Frontal cortex (tissue), 4 donors: ENCODE measurements at places on chromosomes 13 and 19. TPM values are rescaled to one million over a fixed set of nuclear protein-coding genes. Genes with fewer than 3 reads are reported as not detected.

GRCh38 chr19:13437919-13438618 lies 68.2 kb downstream of the CACNA1A start:
- DNase-seq: no peak

GRCh38 chr13:93751117-93751516 lies 524.5 kb downstream of the GPC6 start:
- no peak for DNase-seq

DNA sequence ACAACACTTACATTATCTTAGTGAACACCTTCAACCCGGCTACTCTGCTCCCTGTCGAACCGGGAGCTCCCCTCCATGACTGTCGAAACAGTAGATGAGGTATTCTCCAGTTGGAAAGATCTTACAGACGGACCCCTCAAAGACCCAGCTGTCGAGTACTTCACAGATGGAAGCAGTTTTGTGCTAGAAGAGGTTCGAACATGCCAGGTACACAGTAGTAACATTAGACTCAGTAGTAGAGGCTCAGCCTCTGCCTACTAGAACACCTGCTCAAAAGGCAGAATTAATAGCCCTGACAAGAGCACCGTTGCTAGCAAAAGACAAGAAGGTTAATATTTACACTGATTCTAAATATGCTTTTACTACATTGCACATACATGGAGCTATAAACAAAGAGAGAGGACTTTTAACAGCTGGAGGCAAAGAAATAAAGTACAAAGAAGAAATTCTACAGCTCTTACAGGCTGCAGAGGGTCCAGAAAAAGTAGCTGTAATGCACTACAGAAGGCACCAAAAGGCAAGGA lies 13.6 kb upstream of the SLC15A1 start:
- DNase-seq: no peak

GRCh38 chr19:5290336-5291262 lies 50.0 kb downstream of the PTPRS start:
- peak; percentile 68 for DNase-seq

GRCh38 chr13:106416645-106417044 lies 118.8 kb downstream of the EFNB2 start:
- no peak for DNase-seq

- no peak for DNase-seq
These were observed 214.8 kb downstream of the COG6 start for GRCh38 chr13:39870197-39870747.

Gene PEAK3
- total RNA-seq: under 0.01 TPM

- no peak for DNase-seq
These were observed 28.8 kb upstream of the SPATA13 start for GRCh38 chr13:24131749-24132148.

GRCh38 chr13:38417727-38418126 lies 68.1 kb downstream of the UFM1 start:
- no peak for DNase-seq

DNA sequence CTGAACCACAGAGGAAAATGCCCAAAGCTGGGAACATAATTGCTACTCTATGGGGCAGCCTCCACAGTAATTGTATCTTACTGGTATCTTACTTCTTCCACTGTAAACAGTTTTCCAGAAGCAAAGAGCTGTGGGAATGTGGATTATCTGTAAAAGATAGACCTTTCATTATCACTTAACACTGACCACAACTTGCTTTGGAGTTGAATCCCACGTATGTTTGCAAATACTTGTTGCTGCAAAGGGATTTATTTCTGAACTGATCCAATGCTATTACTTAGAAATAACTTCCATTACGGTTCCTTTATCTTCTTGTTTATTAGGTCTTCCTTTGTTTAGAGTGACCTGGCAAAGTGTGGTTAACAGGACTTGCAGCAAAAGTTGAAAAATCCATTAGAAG lies 218.1 kb downstream of the KCTD12 start:
- no peak for DNase-seq

Gene CNMD
- 2.4 TPM for total RNA-seq

DNA sequence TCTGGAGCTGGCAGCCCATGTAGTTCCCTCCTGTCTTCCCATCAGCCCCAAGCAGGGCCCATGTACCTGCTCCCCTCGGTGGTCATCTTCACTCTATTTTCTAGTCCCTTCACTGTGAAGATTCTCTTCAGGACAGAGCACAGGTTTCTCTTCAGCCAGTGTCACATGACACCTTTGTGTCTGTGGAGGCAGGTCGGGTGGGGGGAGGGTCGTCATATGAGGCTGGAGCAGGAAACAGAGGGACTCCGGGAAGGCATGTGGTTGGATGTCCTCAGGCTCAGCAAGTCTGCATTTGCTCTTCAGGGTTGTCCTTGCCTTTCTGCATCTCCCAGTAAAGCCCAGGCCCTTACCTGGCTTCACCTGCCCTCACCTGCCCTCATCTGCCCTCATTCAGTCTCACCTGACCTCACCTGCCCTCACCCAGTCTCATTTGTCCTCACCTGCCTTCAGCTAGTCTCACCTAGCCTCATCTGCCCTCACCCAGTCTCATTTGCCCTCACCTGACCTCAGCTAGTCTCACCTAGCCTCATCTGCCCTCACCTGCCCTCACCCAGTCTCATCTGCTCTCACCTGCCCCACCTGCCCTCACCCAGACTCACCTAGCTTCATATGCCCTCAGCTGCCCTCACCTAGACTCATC lies 120.3 kb downstream of the ZDHHC20 start:
- no peak for DNase-seq

DNA sequence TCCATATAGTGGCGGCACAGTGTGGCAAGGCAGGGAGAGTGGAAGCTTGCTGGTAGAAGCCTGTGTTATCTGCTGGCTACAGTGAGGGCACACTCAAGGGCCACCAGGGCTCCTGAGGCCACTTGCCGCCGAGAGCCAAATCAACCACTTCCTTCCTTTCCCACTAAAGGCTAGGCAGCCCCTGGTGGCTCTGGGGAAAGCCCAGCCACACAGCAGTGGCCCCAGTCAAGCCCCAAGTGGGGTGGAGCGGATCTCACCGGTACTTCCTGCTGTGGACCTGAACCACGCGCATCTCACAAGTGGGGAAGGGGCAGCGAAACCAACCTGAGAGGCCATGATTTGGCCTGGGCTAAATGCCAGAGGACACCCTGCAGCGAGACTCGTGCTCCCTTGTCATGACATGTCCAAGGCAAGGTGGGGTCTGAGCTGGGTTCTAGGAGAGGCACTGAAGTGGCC lies 21.9 kb upstream of the SLC35E1 start:
- no peak for DNase-seq

GRCh38 chr13:44842158-44842557 lies 147.1 kb downstream of the NUFIP1 start:
- no peak for DNase-seq

GRCh38 chr19:46898731-46899130 lies 37.9 kb downstream of the ARHGAP35 start:
- DNase-seq: peak; percentile 28

- no peak for DNase-seq
These were observed 31.0 kb downstream of the CAPN12 start for GRCh38 chr19:38713227-38713649.

DNA sequence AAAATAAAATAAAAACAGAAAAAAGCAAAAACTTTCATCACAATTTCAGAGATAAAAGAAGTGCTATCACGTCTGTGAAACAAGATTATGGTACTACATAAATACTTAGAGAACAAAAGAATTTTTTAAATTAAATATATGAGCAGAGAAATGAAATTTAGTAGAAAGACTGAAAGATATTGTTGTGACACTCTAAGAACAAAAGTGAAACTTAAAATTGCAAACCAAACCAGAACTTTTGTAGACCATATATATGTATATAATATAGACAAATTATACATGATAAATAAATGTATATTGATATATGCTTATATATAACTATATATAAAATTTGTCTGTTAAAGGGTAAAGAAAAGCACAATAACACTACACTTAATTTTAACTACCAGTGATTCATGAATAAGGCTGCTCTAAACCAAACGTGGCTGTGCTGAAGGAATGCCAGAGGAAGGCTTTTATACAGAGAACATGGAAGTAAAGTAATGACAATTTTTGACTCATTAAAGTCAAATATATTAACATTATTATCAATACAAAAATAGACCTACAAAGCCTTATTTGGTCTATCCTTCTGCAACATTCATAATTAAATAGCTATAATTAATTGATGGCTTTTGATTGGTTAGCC lies 1516.7 kb upstream of the PCDH20 start:
- DNase-seq: no peak

GRCh38 chr13:34216256-34216655 lies 398.3 kb downstream of the RFC3 start:
- no peak for DNase-seq

Gene ZNF628
- 0.41 TPM for total RNA-seq

DNA sequence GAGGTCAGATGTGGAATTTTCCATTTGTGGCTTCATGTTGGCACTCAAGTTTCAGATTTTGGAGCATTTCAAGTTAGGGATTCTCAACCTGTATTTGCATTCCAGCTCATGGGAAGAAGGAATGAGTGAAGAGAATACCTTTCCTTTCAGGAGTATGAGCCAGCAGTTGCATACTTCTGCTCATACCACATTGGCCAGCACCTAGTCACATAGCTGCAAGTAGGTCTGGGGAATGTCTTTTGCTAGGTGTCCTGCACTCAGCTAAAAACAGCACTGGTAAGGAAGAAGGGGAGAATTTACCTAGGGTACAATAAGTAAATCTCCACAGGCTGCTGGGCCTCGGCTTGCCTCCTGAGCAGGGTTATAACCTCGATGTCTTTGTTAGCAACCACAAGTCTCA lies 24.6 kb upstream of the ATP8A2 start:
- no peak for DNase-seq

DNA sequence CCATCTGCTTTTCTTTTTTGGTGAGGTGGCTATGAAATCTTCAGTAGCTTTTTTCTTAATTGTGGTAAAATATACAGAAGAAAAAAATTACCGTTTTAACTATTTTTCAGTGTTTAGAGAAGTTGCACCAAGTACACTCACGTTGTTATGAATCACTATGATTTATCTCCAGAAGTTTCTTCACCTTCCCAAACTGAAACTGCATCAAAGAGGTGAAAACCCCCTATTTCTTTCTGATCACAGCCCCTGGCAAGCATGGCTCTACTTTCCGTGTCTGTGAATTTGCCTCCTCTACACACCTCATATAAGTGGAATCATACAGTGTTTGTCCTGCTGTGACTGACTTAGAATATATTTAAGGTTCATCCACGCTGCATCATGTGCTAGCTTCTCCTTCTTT lies 15.6 kb upstream of the SIGLEC10 start:
- DNase-seq: no peak

DNA sequence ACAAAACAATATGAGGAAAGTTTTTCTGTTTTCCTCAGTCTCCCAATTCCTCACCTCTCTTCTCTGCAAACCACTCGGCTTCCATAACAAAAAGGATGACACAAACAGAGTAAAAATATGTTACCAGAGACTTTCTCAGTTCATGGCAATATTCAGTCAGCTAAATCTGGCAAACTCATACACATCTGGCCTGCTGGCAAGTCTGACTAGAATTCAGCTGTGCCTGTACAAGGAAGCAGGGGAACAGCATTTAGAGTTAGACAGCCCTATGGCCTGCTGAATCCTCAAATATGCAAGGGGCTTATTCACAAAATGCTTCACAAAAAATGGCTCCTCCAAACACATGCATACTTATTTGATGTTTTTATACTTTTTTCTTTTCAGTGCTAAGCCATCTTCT lies 227.8 kb downstream of the ENOX1 start:
- DNase-seq: no peak

DNA sequence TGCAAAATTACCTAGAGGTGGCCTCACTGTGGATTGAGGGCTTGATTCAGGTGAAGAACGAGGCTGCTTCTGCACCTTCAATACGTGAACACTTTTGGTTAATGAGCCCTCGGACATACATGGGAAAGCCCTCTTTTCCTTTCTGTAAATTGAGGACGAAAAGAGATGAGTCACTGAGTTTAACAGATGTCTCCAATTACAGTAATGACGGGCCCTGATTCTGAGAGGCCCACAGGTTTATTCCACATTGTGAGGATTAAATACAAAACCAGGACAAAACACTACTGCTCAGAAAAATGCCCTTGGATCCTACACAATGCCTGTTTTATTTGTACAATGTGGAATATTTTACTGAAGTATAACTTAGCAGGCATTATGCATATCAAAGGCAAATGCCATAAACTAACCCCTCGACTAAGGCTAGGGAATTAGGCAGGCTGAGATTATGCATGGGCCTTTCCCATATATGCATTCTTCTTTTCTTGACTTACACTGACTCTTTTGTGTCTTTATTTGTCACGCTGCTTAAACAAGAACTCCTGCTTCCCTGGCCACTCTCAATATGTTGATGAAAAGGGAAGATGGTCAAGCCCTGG lies 819.9 kb downstream of the OLFM4 start:
- DNase-seq: no peak

Gene ZNF44
- total RNA-seq: 17.5 TPM

GRCh38 chr13:31334994-31335557 lies 135.3 kb downstream of the B3GLCT start:
- DNase-seq: no peak

DNA sequence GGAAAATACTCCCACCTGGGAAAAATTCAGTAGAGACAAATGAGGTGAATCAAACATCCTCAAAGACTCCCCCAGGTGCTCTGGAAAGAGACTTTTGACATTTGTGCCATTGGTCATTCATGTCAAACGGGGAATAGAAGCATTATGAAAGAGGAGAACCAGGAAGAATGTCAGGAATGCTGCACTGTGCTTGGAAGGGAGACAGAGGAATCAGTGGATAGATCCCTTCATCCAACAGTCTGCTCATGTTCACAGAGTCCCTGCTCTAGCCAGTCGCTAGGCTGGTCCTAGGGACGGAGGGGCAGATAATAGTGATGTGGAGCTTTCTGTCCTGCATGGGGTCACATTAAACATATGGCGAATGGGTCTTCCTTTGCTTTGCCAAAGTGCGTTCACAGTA lies 384.4 kb downstream of the FGF9 start:
- DNase-seq: no peak

DNA sequence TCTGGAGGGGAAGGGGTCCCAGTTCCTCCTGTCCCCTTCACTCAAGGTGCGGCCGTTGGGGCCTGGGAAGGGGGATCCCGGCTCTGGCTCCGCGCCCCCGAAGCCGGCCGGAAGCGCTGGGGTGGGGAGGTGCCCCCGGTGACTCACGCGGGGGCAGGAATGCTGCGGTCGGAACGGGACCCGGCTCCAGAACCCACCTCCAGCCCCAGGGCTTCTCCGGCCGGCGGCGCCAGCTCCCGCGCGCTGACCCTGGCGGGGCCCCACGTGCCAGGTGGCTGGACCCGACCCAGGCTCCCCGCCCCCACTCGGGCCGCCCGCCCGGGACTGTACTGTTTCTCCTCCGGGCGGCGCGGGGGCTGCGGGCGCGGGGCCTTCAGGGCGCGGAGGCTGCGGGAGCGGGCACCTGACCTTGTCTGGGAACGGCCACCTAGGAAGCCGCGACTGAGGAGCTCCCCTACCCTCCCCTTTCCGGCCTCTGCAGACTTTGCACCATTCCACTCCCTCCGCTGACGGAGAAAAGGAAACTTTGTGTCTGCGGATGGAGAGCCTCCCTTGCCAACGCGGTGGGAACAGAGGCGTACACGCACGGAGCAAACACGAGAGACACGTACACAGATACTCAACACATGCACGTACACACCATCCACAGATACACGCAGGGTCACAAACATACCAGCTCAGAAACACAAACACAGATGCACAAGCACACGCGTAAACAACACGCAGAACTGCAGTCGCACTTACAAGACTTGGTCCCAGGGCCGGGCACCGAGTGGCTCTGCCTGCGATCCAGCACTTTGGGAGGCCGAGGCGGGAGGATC lies 7.2 kb downstream of the AXL start:
- DNase-seq: peak; percentile 71

Gene FFAR1
- total RNA-seq: not detected

- DNase-seq: no peak
These were observed 81.1 kb downstream of the STK24 start for GRCh38 chr13:98495627-98496478.

GRCh38 chr13:111296417-111296816 lies 24.0 kb upstream of the TEX29 start:
- DNase-seq: no peak

Gene ZNF253
- 41.2 TPM for total RNA-seq
